ENCODE measurements at places on chromosomes 11 and 22. TPM values are rescaled to one million over a fixed set of nuclear protein-coding genes. Genes with fewer than 3 reads are reported as not detected.

The OR51B5 gene
- total RNA-seq: not detected

The NRGN gene
- total RNA-seq: 0.69 TPM

The ROBO4 gene
- total RNA-seq: not detected

The GUCY1A2 gene
- not detected for total RNA-seq

The CATSPER1 gene
- total RNA-seq: not detected

The PGA5 gene
- not detected for total RNA-seq

The LRRN4CL gene
- 0.36 TPM for total RNA-seq

The CEP126 gene
- total RNA-seq: 3.4 TPM

The MOB2 gene
- 84.3 TPM for total RNA-seq

The MMP12 gene
- not detected for total RNA-seq

The NXPE1 gene
- total RNA-seq: not detected

The LRP4 gene
- total RNA-seq: not detected

The KLHL35 gene
- total RNA-seq: 0.66 TPM

The TIGD3 gene
- 1.5 TPM for total RNA-seq

The TYR gene
- total RNA-seq: not detected
